ENCODE measurements at places on chromosomes 12 and 14. TPM values are rescaled to one million over a fixed set of nuclear protein-coding genes. Genes with fewer than 3 reads are reported as not detected.

RTN1 gene
- total RNA-seq = not detected

GRCh38 chr12:121326996-121327674 is 25.1 kb downstream of the ANAPC5 start:
- no peak overlapping the region for H3K4me3 ChIP-seq
- H3K27ac ChIP-seq = no peak overlapping the region
- no peaks in the 10 kb centered on the region for H3K27me3 ChIP-seq
- H3K4me1 ChIP-seq = no peaks in the 10 kb centered on the region
- peaks cover 70% of the 10 kb centered on the region for H3K36me3 ChIP-seq

DNA sequence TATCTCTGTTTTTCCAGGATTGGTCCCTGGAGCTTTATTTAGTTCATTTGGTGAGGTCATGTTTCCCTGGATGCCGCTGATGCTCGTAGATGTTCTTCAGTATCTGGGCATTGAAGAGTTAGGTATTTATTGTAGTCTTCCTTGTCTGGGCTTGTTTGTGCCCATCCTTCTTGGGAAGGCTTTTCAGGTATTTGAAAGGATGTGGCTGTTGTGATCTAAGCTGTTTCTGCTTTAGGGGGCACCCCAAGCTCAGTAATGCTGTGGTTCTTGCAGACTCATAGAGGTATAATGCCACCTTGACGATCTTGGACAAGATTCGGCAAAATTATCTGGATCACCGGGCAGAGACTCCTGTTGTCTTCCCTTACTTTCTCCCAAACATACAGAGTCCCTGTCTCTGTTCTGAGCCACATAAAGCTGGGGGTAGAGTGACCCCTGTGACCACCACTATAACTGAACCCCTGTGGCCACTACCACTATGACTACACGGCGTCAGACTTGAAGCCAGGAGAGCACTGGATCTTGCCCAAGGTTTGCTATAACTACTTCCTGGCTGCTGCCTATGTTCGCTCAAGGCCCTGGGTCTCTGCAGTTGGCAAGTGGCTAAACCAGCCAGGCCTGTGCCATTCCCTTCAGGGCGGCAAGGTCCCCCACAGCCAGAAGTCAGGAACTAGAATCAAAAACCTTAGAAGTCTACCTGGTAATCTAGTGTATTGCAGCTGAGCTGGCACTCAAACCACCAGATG is 40.9 kb downstream of the FGD4 start:
- no peaks in the 10 kb centered on the region for H3K27me3 ChIP-seq
- no peak overlapping the region for H3K4me3 ChIP-seq
- H3K4me1 ChIP-seq = no peaks in the 10 kb centered on the region
- no peak for DNase-seq
- H3K36me3 ChIP-seq = no peaks in the 10 kb centered on the region

DNA sequence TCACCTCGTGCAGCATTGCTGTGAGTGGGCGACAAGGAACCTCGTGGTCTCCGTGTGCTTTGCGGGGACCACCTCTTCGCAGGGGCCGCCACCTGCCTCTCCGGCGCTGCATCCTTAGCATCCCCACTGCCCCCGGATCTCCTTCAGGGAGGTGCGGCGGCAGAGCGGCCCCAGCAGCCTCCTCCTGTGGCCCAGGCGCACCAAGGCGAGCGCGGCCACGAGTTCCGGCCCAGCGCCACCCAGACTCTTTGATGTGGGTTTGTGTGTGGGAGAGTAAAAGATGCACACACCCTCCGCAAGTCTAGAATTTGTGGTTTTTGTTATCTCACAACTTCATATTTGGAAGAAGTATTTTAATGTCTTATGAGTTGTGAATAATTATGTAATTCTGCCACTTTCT is 118.8 kb upstream of the DIO3 start:
- peaks cover 24% of the 10 kb centered on the region for H3K27me3 ChIP-seq
- DNase-seq = peak; percentile 77
- H3K4me3 ChIP-seq = peak overlapping the region; percentile 28
- H3K36me3 ChIP-seq = no peaks in the 10 kb centered on the region
- peaks cover 25% of the 10 kb centered on the region for H3K4me1 ChIP-seq
- H3K27ac ChIP-seq = no peak overlapping the region

- H3K27me3 ChIP-seq = no peaks in the 10 kb centered on the region
- H3K4me1 ChIP-seq = no peaks in the 10 kb centered on the region
- H3K36me3 ChIP-seq = no peaks in the 10 kb centered on the region
- no peak overlapping the region for H3K27ac ChIP-seq
- H3K4me3 ChIP-seq = no peak overlapping the region
These were observed 49.6 kb downstream of the FOXN4 start for GRCh38 chr12:109259545-109259895.

DNA sequence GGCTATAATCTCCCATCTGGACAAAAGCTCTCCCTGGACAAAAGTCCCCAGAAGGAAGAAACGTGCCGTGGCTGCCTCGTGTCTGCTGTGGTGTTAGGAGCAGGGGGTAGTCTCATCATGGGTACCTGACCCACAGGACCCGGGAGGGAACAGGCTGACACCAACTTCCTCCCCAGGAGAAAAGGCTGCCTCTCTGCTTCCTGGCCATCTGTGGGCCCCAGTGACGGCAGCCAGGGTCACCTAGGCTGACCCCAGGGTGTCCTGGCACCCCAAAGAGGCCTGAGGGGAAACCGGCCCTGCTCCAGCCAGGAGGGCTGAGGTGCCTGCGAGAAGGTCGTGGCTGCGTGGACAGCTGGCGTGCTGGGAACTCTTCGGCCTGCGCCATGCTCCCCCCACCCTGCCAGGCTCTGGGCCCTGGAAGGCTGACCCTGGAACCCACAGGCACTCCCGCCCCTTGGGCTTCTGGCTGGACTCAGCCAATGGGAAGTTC is 133.9 kb downstream of the RFLNA start:
- H3K4me3 ChIP-seq = no peak overlapping the region
- H3K27me3 ChIP-seq = no peaks in the 10 kb centered on the region
- no peak for DNase-seq
- H3K27ac ChIP-seq = no peak overlapping the region
- H3K36me3 ChIP-seq = peaks cover 14% of the 10 kb centered on the region

GRCh38 chr12:65568517-65568916 is 255.8 kb upstream of the HMGA2 start:
- no peaks in the 10 kb centered on the region for H3K4me1 ChIP-seq
- no peak overlapping the region for H3K4me3 ChIP-seq
- H3K27me3 ChIP-seq = no peaks in the 10 kb centered on the region
- DNase-seq = no peak
